ENCODE measurements at places on chromosomes 12 and 14.
A peak's percentile ranks its signal among the peaks of the same experiment; 100 is the strongest.

GRCh38 chr12:728781-729180, 23.6 kb upstream of the WNK1 start:
- DNase-seq, result no peak

GRCh38 chr12:107525063-107525718, 160.4 kb upstream of the PWP1 start:
- DNase-seq, result no peak

DNA sequence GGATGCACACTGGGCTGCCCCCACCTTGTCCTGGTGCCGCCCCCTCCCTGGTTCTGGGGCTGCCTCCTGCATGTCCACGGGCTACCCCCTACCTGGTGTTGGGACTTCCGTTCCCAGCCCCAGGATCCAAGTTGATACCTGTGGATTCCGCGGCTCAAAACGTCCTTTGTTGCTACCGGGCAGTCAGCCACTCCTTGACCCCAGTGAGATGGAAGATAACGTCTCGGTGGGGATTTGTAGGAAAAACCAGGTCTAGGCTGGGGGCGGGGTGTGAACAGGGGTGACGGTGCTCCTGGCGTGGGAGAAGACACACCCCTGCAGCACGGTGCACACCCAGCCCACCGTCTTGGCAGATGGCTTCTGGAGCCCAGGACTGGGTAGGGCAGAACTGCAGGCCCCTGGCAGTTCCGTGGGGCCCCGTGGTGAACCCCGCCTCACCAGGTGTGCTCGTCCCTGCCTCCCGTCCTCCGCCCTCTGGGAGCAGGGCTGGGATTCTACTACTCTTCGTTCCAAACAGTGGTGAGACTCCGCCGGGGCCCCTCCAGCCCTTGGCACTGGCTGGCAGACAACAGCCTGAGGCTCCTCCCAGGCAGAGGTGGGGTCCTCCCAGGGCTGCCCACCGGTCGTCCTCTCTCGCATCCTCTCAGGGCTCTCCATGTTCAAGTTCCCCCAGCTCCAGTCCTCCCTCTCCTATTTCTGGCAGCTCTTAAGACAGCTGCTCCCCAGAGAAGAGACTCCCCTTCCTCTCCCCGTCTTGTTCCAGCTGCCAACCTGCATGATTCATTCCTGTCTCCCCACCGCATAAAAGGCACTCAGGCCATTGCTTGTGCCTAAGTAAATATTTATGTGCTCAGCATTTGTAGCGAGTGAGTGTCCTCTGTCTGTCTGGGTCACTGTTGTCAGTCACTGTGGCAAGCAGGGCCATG, 75.5 kb downstream of the FBXL14 start:
- DNase-seq, result peak; percentile 65

- DNase-seq, result no peak
Measured at GRCh38 chr12:103503546-103504480, 8.0 kb upstream of the C12orf42 start.

DNA sequence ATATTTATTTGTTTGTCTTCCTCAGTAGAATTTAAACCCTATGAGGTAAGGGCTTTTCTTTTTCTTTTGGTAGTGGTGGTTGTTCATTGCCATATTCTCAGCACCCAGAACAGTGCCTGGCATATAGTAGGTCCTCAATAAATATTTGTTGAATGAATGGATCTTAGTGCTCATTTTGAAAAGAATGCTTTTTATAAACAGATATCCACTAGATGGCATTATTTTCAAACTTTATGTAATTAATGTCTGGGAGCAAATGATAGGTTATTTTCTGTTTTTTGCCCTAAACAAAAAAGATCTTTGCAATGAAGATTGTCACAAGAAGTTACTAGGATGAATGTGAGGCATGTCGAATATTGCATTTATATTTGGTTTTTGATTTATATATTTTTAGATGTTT, 64.1 kb downstream of the RAD51B start:
- no peak for DNase-seq
